Activated T-helper 1 cell treated with anti-CD3 and anti-CD28 coated beads, Interleukin-12 subunit alpha, Interleukin-12 subunit beta, Interleukin-2, Interleukin-4 antibody, amounts not matched to agents 30 ng/mL and 10 ng/mL and 1 ng/mL, durations not matched to agents 14 hours and 24 hours and 36 hours (primary cell): ENCODE measurements at places on chromosomes 6 and 20.

- no peak for DNase-seq
Observed at GRCh38 chr20:4383961-4384360, 337.7 kb upstream of the PRND start.

- no peak for DNase-seq
Observed at GRCh38 chr20:12764851-12765250, 243.9 kb upstream of the SPTLC3 start.

DNA sequence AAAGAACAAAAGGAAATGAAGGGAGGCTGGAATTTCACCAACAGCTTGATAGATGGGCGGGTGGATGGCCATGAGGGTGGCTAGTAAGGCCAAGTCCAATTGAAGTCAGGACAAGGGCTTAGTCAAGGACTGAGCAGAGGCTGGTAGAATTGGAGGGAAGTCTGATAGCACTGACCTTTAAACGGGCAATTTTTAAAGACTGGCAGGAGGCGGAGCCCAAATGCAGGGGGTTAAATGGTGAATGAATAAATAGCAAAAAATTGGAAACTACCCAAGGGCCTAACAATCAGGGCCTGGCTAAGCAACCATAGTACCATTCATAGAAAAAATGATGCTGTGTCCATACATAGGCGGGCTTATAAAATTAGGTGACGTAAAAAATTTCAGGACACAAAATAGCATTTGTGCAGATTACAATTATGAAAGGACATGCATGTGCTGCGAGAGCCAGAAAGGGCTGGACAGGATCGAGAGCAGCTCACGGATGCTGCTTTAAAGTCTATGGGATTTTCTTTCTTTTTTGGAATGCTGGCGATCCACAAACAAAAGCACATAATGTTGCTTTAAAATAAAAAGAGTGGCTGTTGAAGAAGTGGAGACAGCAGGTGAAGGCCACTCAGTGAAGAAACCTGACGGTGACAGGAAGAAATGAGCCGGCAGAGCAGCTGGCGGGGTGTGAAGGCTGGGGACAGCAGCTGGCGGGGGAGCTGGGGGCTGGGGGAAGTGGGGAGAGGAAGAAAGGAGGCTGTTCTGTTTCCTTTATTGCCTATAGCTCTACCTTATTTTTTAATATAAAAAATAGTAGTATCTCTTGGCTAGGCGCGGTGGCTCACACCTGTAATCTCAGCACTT lies 42.8 kb upstream of the TAF8 start:
- DNase-seq: no peak

GRCh38 chr6:166707045-166707444 lies 80.0 kb upstream of the RPS6KA2 start:
- DNase-seq: no peak

DNA sequence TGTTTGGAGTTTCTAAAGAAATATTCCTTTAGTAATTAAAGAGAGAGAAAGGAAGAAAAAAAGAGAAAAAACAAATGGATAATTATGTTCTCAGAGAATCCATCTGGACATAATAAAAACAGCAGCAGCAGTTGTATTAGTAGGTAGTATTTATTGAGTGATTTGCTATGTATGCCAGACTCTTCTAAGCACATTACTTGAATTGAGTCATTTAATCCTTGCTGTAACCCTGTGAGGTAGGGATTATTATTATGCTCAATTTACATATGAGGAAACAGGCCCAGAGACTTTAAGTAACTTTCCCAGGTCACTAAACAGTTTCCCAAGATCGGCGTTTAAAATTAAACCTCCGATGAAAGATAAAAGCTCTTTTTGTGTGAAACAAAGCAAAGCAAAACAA lies 238.8 kb downstream of the TSHZ2 start:
- no peak for DNase-seq

DNA sequence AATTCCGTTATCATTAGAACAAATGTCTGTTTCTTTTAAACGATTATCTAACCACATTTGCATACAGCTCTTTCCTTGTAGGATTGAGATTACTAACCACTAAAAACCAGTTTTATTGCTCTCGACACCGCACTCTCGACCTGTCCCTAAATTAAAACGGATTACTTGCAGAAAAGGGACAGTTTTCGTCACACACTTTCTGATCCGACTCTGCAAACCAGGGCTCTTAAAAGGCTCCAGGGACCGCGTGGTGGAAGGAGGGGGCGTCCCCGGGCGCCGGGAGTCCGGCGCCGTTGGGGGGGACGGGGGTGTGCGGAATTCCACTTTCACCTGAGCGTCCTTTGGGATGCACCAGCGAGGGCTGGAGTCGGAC lies 731 bp downstream of the MAK start:
- no peak for DNase-seq

- no peak for DNase-seq
Observed at GRCh38 chr6:44653091-44653490, 265.6 kb downstream of the CDC5L start.

DNA sequence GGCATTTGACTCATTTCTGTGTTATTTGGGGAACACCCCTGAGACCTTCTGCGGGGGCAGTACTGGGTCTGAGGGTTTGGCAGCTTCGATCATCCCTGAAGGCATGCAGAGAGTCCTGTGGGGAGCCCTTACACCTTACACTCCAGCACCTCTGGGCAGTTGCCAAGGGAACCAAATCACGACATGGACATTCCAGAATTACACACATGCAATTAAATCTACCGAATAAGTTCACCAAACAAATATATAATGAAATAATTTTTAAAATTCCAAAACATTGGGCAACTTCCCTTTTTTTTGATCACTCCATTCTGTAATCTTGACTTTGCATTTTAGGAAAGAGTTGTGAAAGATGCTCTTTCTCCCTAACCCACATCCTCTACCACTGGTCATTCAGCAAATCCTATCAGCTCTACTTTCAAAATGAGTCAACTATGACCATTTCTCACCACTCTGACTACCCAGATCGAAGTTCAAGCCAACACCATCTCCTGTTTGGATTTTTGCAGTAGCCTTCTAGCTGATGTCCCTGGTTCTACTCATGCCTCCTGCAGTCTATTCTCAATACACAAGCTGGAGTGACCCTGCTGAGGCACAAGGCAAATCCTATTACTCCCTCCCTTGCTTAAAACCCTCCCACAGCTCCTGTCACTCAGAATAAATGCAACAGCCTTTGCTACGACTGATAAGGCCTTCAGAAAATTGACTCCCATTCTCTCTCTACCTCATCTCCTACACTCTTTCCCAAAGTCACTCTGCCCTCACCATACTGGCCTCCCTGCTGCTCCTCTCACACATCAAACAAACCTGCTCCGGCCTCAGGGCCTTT lies 533.3 kb downstream of the HACE1 start:
- DNase-seq: no peak
